Substantia nigra (tissue), 51 donors: ENCODE measurements at places on chromosomes 16 and 17.

- DNase-seq: no peak
Observed at GRCh38 chr16:72467157-72467759, 295.3 kb upstream of the PMFBP1 start.

DNA sequence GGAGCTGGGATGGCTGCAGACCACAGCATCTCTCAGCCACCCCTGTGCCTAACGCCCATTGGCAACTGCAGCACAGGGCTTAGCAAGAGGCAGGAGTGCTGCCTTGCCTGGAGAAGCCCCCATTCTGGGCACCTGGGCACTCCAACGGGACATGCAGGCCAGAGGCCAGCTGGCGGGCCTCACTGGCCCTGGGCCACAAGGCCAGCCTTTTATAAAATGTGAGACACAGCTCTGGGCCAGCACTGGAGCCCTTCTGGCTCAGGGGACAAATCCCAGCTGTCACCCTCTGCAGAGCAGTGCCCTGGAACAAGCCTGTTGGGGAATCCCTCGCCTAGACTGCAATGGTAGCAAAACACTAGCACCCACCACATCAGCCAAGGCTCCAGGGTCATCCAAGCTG, 171.8 kb downstream of the WSCD1 start:
- DNase-seq: peak; percentile 8

DNA sequence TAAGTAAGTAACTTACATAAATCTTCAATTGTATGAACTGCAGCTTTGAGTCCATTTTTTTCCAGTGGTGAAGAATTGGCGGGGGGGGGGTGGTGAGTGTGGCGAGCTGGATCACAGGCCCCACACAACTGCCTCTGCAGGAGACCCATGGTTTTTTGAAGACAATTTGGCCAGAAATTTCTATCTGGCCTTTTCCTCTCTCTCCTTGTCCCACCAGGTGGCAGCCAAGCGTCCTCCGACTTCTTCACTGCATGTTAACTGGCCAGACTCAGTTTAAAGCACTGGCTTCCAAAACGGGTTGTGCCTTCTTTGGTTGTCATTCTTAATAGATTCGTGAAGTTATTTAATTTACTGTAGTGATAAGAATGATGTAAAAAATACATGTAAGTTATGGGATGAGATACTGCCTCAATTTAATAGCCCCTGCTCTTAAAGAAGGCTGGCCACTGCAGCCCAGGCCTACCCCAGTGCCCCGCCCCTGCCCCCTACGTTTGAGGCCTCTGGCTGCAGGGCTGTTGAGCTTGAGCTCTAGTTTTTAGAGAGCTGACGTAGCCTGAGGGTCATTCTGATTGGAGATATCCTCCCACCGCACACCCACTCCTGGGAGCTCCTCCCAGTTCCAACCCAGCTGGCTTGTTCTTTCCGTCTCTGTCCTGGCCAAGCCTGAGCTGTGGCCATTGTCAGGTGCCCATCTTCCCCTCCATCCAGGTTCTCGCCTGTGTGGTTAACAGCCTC, 36.4 kb downstream of the AKAP1 start:
- no peak for DNase-seq

- no peak for DNase-seq
Observed at GRCh38 chr17:32684087-32684958, 192.6 kb downstream of the MYO1D start.

GRCh38 chr16:69326172-69326873, 4.1 kb downstream of the PDF start:
- no peak for DNase-seq
